ENCODE measurements at places on chromosomes 7 and 10.

- no peaks in the 10 kb centered on the region for H3K27me3 ChIP-seq
- H3K36me3 ChIP-seq, result no peaks in the 10 kb centered on the region
- H3K4me1 ChIP-seq, result no peaks in the 10 kb centered on the region
- no peak overlapping the region for H3K4me3 ChIP-seq
- no peak for DNase-seq
These were observed 46.1 kb upstream of the MTPN start for GRCh38 chr7:136023134-136023869.

GRCh38 chr10:127556916-127557315, 7.8 kb downstream of the NPS start:
- no peak overlapping the region for H3K27ac ChIP-seq
- H3K27me3 ChIP-seq, result no peaks in the 10 kb centered on the region
- DNase-seq, result no peak
- H3K36me3 ChIP-seq, result no peaks in the 10 kb centered on the region

GRCh38 chr10:61478621-61479312, 25.6 kb upstream of the TMEM26 start:
- H3K27ac ChIP-seq, result no peak overlapping the region
- no peaks in the 10 kb centered on the region for H3K4me1 ChIP-seq
- no peaks in the 10 kb centered on the region for H3K27me3 ChIP-seq
- no peak for DNase-seq
- no peak overlapping the region for H3K4me3 ChIP-seq

- H3K36me3 ChIP-seq, result no peaks in the 10 kb centered on the region
- H3K4me3 ChIP-seq, result no peak overlapping the region
- H3K4me1 ChIP-seq, result peaks cover 47% of the 10 kb centered on the region
- no peak for DNase-seq
- no peak overlapping the region for H3K27ac ChIP-seq
These were observed 76.7 kb downstream of the IGF2BP3 start for GRCh38 chr7:23393636-23394035.

- H3K4me3 ChIP-seq, result no peak overlapping the region
- H3K27ac ChIP-seq, result no peak overlapping the region
- no peaks in the 10 kb centered on the region for H3K27me3 ChIP-seq
- H3K4me1 ChIP-seq, result peaks cover 19% of the 10 kb centered on the region
- H3K36me3 ChIP-seq, result no peaks in the 10 kb centered on the region
These were observed 213.8 kb downstream of the COBL start for GRCh38 chr7:51102828-51103227.

DNA sequence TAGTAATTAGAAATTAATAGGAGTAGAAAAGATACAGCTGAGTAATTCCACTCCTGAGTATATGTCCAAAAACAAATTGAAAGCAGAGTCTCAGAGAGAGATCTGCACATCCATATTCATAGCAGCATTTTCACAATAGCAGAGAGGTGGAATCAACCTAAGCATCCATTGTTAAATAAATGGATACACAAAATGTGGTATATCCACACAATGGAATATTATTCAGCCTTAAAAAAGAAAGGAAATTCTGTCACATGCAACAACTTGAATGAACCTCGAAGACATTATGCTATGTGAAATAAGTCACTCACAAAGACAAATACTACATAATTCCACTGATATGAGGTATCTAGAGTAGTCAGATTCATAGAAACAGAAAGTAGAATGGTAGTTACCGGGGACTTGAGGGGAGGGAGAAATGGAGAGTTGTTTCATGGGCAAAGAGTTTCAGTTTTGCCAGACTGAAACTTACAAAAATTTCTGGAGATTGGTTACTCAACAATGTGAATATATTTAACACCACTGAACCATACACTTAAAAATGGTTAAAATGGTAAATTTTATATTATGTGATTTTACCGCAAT, 18.4 kb downstream of the VTI1A start:
- H3K27ac ChIP-seq, result no peak overlapping the region
- no peaks in the 10 kb centered on the region for H3K4me1 ChIP-seq
- no peak overlapping the region for H3K4me3 ChIP-seq
- H3K27me3 ChIP-seq, result no peaks in the 10 kb centered on the region
- no peak for DNase-seq
- H3K36me3 ChIP-seq, result peaks cover 9% of the 10 kb centered on the region

DNA sequence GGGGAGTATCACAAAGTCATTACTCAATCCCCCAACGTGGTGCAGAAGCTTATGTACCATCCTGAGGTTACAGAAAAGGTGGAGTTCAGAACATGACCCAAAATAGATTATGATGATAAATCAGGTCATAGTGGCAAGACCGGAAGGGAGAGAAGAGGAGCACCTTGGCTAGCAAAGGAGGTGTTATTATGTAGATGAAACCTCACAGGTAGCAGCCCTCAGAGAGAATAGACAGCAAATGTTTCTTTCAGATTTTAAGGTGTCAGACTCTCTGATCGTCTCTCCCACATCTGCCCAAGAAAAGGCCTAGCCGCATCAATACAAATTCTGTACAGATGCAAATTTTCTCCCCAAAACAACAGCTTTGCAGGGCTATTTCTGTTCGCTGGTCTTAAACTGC, 88.3 kb upstream of the SEMA3D start:
- no peak overlapping the region for H3K4me3 ChIP-seq
- no peak overlapping the region for H3K27ac ChIP-seq
- no peaks in the 10 kb centered on the region for H3K36me3 ChIP-seq
- no peaks in the 10 kb centered on the region for H3K4me1 ChIP-seq
- DNase-seq, result no peak

DNA sequence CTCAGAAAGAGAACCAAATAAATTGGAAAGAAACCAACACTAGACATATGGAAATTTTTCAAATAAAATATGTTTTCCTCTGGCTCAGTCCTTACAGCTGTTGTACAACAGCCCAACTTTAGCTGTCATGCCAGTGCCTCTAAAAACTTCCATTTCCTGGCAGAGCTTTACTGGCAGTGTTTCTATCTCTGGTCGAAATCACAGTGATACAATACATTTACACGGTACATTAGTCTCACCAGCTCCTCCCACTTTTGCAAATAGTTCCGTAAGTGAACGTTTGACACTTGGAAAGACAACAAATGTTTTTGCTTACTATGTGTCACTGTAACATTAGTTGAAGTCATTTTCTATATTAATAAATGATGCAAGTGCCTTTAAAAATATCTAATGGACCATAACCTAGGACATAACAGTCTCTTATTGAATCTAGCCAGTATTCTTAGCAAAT, 29.8 kb downstream of the BCAP29 start:
- no peak overlapping the region for H3K27ac ChIP-seq
- H3K27me3 ChIP-seq, result no peaks in the 10 kb centered on the region
- DNase-seq, result no peak
- no peaks in the 10 kb centered on the region for H3K36me3 ChIP-seq
- H3K4me1 ChIP-seq, result peaks cover 5% of the 10 kb centered on the region
- H3K4me3 ChIP-seq, result no peak overlapping the region

DNA sequence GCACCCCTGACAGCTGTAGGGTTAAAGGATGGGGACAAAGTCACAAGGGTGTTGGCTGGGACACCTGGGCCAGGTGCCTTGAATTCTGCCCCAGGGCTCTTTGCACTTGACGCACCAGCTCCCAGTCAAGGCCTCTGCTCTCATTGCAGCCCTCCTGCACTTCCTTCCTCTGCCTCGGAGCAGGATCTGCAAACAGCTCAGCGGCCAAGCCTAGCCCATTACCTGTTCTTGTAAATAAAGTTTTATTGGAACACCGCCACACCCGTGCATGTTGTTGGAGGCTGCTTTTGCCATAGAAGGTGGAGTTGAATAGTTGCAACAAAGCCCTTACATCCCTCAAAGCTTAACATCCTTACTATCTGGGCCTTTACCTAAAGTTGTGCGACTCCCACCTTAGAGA, 483.8 kb upstream of the FOXK1 start:
- DNase-seq, result no peak
- H3K27me3 ChIP-seq, result no peaks in the 10 kb centered on the region
- no peak overlapping the region for H3K4me3 ChIP-seq
- no peaks in the 10 kb centered on the region for H3K4me1 ChIP-seq

GRCh38 chr7:100745184-100745583, 11.8 kb downstream of the ZAN start:
- H3K27ac ChIP-seq, result no peak overlapping the region
- H3K4me1 ChIP-seq, result peaks cover 4% of the 10 kb centered on the region
- no peaks in the 10 kb centered on the region for H3K27me3 ChIP-seq
- no peak overlapping the region for H3K4me3 ChIP-seq

GRCh38 chr10:79250259-79250658, 97.0 kb upstream of the PPIF start:
- peaks cover 41% of the 10 kb centered on the region for H3K4me1 ChIP-seq
- no peaks in the 10 kb centered on the region for H3K36me3 ChIP-seq
- H3K4me3 ChIP-seq, result no peak overlapping the region
- H3K27ac ChIP-seq, result no peak overlapping the region

DNA sequence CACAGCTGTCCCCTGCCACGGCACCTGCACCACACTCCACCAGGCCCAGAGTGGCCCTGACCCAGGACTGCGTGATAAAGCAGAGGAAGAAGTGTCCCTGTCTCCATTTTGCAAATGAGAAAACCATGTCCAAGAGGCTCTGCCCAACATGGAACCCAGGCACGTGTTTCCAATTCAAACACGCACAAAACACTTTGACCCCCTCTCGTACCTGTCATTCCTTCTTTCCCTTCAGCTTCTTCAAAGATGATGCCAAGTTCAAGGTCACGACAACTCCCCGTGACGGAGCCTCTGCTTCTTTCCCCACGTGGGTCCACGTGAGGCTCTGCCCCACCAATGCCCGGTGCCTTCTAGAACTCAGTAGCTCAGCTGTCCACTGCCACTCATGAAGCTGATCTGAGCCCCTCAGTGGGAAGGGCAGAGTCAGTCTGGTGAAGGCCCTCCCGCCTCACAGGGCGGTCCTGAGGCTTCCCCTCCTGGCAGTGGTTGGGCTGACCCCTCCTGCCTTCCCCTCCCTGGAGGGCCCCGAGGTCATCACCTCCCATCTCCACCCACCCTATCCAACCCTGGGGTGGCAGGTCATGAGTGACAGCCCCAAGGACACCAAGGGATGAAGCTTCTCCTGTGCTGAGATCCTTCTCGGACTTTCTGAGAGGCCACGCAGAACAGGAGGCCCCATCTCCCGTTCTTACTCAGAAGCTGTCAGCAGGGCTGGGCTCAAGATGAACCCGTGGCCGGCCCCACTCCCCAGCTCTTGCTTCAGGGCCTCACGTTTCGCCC, 19.0 kb downstream of the CALML5 start:
- DNase-seq, result no peak
- no peak overlapping the region for H3K4me3 ChIP-seq
- no peaks in the 10 kb centered on the region for H3K27me3 ChIP-seq
- H3K4me1 ChIP-seq, result no peaks in the 10 kb centered on the region
- no peaks in the 10 kb centered on the region for H3K36me3 ChIP-seq
- no peak overlapping the region for H3K27ac ChIP-seq

GRCh38 chr7:44608916-44609648, 2.7 kb downstream of the OGDH start:
- no peak overlapping the region for H3K4me3 ChIP-seq
- no peaks in the 10 kb centered on the region for H3K36me3 ChIP-seq
- H3K27me3 ChIP-seq, result no peaks in the 10 kb centered on the region
- no peak overlapping the region for H3K27ac ChIP-seq
- DNase-seq, result no peak

DNA sequence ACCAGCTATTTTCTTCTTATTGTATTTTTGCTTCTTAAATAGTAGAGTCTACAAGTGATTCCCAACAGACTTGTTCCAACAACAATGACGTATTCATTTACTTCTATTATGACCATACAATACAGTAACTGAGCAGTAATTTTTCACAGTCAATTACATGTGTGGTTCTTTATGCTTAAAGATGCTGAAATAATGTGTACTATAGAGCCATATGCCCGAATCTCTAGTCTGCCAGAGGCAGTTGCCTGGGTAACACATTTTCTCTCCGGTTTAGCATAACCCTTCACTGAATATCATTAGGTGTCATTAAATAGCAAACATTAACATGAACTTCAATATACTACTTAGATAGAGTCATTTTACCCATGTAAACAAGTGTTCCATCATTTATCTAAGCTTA, 75.0 kb downstream of the SLC25A13 start:
- no peak for DNase-seq
- H3K27ac ChIP-seq, result no peak overlapping the region
- no peak overlapping the region for H3K4me3 ChIP-seq
- H3K36me3 ChIP-seq, result no peaks in the 10 kb centered on the region

DNA sequence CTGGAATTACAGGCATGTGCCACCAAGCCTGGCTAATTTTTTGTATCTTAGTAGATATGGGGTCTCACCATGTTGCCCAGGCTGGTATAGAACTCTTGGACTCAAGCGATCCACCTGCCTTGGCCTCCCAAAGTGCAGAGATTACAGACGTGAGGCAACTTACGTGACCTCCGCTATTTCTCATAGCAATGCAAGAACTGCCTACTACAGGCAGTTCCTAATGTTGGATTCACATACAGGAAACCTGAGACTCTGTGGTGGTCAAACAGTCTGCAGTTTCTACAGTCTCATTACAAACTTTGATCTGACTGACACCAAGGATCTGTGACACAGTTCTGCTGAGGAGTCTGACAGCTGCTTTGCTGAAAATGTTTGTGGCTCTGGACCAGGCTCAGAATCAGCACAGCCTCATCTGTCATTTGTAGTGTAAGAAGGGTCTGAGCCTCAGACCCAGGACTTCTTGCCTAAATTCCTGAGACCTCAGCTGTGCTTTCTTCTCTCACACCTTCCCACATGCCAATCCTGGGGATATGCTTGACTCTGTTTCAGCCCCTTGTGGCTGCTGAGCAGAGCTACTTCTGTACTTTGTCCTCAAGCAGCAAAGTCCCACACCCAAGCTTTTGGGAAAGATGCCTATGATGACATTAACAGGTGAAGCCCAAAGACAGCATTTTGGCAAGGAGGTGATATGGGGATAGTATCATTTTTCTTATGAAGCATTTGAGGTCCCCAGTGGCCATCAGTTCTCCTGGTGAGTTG, 48.0 kb upstream of the CYP2C9 start:
- no peaks in the 10 kb centered on the region for H3K36me3 ChIP-seq
- H3K4me1 ChIP-seq, result no peaks in the 10 kb centered on the region
- H3K27ac ChIP-seq, result no peak overlapping the region
- H3K27me3 ChIP-seq, result no peaks in the 10 kb centered on the region
- no peak for DNase-seq

DNA sequence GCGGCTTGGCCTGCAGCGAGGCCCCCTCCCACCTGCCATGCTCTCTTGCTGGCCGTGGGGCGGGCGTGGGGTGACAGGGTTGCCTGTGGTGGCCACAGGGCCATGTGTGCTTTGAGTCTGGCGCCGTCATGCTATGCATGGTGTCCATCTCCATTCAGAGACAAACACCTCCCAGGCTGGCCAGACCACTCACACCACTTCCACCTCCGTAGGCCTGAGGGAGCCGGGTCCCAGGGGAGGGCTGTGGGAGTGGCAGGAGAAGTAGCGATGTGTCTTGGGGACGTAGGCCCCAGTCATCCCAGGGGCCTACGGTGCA, 65.5 kb downstream of the DNAJB6 start:
- no peak overlapping the region for H3K4me3 ChIP-seq
- H3K27me3 ChIP-seq, result no peaks in the 10 kb centered on the region
- DNase-seq, result no peak
- peaks cover 12% of the 10 kb centered on the region for H3K4me1 ChIP-seq
- no peak overlapping the region for H3K27ac ChIP-seq
- H3K36me3 ChIP-seq, result no peaks in the 10 kb centered on the region

All from body of pancreas (tissue), 4 donors.